ENCODE measurements at places on chromosomes 1 and 21.

- no peak for DNase-seq
Measured at GRCh38 chr1:226728448-226728847, 10.6 kb downstream of the ITPKB start.

- no peak for DNase-seq
Measured at GRCh38 chr1:57407928-57408327, 15.9 kb downstream of the DAB1 start.

DNA sequence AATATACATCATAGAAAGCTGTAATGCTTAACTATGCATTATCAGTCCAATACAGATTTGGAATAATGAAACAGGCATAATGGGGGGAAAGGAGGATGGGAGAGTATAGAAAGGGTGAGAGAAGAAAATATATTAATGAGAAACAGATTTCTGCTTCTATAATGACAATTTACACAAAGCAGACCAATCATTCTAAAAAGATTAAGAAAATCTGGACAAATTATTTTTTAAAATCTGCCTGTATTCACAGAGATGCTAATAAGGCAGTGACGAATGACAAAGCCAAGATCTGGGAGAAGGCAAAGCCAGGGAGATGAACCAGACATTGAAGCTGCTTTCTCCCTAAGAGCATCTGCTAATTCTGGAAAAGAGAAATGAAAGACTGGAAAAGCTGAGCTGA, 50.0 kb downstream of the SPATA6 start:
- no peak for DNase-seq

- peak; percentile 58 for DNase-seq
Measured at GRCh38 chr1:82775406-82776000, 974.8 kb downstream of the ADGRL2 start.

GRCh38 chr1:198156111-198156744, 570 bp upstream of the NEK7 start:
- peak; percentile 60 for DNase-seq

GRCh38 chr1:171457412-171457811, 27.9 kb upstream of the PRRC2C start:
- no peak for DNase-seq

DNA sequence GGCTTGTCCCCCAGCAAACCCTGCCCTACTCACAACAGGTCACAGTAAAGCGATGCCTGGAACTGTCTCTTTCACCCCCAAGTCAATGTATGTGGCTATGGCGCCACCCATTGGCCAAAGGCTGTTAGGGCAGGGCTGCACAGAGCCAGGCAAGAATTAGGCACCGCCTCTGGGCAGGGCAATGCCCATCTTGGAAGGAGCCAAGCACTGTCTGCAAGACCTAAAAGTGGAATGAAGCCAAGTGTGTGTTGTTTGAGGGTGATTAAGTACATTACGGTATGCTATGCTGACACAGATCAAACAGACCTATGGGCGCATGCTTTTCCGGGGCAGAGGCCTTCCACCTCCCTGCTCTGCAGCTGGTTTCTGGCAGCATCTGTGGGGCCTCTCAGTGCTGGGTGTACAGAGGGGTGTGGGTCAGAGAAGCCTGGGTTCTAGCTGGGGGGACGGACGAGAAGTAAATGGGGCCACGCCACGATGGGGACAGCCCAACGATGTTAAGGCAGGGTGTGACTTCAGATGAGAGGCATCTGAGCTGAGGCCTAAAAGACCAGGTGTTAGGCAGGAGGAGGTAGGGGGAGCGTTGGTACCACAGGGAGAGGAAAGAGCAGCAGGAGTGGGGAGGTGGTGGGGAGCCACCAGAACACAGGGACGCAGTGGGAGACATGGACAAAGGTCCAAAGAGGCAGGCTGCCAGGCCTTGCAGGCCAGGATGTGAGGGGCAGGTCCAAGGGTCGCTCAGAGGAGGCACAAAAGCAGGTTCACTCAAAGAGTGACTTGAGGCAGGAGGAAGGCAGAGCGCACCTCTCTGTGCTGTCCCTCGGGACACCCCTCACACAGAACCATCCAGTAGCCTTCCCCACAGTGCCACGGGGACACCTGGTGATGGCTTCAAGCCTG, 49.8 kb downstream of the ACOT7 start:
- DNase-seq = peak; percentile 89

GRCh38 chr1:59055908-59056719, 240.8 kb upstream of the FGGY start:
- no peak for DNase-seq

- no peak for DNase-seq
Measured at GRCh38 chr1:41218152-41218551, 24.0 kb downstream of the SCMH1 start.

- no peak for DNase-seq
Measured at GRCh38 chr1:200207711-200208126, 180.2 kb downstream of the NR5A2 start.

- DNase-seq = peak; percentile 70
Measured at GRCh38 chr1:32215629-32216480, 6.3 kb downstream of the TMEM234 start.

GRCh38 chr1:117104986-117105385, 16.6 kb downstream of the TRIM45 start:
- DNase-seq = no peak

DNA sequence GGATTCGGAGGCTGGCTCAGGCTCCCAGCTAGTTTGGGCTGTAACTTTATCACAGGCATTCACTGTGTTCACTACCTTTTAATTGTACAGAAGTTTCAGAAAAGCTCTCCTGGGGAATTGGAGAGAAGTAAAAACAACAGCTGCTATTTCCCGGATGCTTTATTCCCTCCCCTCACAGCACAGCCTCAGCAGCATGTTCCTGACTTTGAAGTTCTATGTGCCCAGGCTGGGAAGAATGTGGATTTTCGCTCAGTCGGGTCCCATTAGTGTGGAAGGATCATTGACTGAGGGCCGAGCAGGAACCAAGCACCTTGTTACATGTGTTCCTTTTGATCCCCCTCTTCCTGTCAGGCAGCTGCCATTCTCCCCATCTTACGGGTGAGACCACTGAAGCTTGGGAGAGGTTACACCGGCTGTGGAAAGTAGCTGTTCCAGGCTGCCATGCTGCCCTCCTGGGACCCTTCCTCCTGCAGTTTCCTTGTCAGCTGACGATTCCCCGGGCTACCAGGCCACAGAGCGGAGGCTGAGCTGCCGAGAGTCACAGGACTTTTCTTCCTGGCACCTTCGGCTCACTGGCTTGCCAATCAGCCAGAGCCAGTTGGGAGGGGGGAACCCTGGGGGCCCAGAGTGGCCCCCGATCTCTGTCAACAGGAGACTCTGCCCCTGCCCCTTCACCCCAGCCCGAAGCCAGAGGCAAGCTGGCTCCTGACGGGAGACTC, 223.1 kb upstream of the TMEM51 start:
- no peak for DNase-seq

- DNase-seq = no peak
Measured at GRCh38 chr1:203321273-203322052, 16.1 kb downstream of the BTG2 start.

GRCh38 chr1:21547876-21548275, 38.7 kb downstream of the ALPL start:
- DNase-seq = no peak

GRCh38 chr1:220410611-220411010, 117.3 kb upstream of the MARK1 start:
- DNase-seq = no peak

GRCh38 chr1:12594966-12595756, 22.8 kb downstream of the DHRS3 start:
- DNase-seq = peak; percentile 82

DNA sequence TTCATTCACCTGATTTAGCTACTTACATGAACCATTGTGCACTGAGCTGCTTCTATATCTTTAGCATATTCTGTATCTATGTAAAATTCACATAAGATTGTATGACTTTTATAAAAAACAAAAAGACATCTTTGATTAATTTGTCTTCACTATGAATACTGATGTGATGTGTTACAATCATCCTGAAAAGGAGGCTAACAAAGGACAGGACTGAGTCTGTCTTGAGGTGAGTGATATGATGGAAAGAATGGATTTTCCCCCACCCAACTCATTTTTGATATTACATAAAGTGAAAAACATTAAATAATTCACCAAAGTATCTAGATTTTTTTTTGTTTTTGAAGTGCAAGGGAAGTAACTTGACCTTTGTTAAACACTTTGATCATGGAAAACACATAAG, 9.8 kb downstream of the PTPRC start:
- DNase-seq = no peak

DNA sequence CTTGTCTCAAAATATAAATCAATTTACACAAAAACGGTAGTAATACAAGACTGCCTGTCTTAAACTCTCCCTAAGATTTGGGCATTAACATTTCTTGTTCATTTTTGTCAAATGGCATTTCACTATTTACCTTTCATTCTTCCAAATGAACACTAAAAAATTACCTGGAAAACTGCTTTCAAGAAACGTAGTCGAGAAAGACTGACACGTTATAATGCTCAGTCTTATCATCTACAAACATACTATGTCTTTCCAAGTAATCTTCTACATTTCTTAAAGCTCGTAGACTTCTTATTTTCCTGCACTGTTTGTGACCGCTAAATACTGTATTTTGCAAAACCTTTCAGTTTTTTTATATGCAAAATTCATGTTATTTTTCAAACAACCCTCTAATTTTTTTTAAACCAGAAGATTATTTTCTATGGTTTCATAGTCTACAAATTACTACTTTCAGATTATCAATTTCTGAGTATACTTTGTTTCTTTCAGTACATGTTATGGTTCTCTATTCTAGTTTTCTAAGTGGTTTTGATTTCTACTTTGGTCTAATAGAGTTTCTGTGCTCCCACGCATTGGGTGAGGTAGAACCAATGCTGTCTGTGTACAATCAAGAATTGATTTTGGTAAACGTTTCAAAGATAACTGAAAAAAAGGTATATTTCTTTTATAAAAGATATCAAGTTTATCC, 336.4 kb downstream of the SMYD3 start:
- no peak for DNase-seq

DNA sequence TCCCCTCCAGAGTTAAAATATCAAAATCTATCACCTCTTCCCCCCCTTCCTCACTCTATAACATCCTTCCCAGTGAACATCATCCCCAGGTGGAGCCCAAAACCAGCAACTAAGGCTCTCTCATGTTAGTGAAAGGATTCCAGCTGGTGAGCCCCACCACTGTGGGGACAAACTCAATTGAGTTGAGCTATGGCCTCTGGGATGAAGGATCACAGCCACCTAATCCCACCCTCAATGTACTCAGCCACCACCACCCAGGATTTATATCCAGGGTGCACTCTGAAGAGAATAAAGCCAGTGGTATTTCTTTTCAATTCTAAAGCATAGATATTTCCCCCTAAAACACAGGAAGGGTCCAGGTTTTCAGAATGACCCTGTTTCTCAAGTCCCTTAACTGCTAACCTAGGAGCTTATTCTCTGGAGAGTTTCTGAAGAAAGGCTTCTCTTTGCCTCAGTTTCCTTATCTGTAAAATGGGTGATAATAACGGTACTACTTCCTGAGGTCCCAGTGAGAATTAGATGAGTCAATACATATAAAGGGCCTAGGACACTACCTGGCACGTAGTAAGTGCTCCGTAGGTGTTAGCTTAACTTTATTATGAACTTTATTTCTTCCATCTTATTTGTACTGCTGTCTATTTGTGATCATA, 15.6 kb upstream of the BOLA1 start:
- DNase-seq = no peak

DNA sequence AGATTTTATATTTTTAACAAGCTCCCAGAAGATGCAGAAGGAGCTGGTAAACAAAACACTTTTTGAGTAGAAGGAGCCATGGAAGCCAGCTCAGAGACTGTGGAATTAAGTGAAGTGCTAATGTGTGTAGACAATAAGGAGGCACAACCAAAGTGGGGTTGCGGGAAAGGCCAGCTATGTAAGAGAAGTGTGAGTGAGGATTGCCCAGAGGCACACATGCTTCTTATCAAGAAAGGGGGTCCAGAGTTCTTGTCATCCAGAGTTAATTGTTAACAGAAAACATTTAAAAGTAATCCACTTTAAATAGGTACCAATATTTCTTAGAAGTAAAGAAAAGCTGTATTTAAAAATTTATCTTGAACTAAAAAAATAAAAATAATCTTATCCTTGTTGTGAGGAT, 136.8 kb downstream of the OLFM3 start:
- no peak for DNase-seq

DNA sequence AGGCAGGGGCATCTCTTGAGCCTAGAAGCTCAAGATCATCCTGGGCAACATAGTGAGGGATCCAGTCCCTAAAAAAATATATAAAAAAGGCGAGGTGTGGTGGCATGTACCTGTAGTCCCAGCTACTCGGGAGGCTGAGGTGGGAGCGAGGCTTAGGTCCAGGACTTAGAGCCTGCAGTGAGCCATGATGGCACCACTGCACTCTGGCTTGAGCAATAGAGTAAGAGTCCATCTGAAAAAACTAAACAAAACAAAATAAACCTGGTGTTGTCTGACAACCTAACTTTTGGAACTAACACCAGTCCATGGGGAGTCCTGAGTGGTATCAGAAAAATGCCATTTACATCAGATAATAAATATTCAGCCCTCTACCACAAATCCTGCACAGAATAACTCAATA, 110.1 kb upstream of the NRIP1 start:
- no peak for DNase-seq

- no peak for DNase-seq
Measured at GRCh38 chr1:157595356-157595755, 2.5 kb downstream of the FCRL4 start.

- DNase-seq = no peak
Measured at GRCh38 chr1:38003261-38004250, 1.8 kb downstream of the FHL3 start.

DNA sequence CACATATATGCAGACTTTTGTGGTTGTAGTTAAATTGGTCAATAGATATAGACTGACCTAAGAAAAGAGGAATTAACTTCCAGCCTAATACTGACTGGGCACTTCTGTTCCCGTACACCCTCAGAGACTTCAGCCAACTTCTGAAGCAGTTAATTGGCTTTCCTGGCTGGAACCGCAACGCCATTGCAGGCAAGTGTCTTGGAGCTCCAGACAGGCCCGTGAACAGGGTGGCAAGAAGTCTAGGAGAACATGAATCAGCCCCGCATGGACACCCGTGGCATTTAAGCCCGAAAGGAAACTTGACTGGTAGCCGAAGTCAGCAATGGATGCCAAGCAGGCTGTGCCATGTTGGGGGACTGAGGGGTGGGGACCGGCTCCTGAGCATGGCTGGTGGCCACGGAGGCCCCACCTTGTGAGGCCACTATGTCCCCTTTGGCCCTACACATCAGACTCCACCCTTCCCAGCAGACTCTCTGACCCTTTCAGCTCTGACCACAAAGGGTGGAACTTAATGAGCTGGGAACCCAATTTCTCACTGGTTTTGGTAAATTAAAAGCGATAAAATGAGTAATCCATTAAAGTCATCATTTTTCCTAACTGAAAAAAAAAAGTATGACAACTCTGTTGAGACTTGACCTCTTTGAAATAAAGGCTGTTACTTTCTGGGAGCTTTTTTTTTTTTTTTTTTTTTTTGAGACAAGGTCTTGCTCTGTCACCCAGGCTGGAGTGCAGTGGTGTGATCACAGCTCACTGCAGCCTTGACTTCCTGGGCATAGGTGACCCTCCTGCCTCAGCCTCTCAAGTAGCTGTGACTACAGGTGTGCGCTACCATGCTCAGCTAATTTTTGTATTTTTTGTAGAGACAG, 54.1 kb downstream of the RUNX1 start:
- no peak for DNase-seq

GRCh38 chr1:172089768-172090510, 248.6 kb downstream of the DNM3 start:
- DNase-seq = peak; percentile 53

- no peak for DNase-seq
Measured at GRCh38 chr1:25917996-25918395, 11.8 kb upstream of the STMN1 start.
